SK-N-DZ (cell line): ENCODE measurements at places on chromosomes 6 and 20.

DNA sequence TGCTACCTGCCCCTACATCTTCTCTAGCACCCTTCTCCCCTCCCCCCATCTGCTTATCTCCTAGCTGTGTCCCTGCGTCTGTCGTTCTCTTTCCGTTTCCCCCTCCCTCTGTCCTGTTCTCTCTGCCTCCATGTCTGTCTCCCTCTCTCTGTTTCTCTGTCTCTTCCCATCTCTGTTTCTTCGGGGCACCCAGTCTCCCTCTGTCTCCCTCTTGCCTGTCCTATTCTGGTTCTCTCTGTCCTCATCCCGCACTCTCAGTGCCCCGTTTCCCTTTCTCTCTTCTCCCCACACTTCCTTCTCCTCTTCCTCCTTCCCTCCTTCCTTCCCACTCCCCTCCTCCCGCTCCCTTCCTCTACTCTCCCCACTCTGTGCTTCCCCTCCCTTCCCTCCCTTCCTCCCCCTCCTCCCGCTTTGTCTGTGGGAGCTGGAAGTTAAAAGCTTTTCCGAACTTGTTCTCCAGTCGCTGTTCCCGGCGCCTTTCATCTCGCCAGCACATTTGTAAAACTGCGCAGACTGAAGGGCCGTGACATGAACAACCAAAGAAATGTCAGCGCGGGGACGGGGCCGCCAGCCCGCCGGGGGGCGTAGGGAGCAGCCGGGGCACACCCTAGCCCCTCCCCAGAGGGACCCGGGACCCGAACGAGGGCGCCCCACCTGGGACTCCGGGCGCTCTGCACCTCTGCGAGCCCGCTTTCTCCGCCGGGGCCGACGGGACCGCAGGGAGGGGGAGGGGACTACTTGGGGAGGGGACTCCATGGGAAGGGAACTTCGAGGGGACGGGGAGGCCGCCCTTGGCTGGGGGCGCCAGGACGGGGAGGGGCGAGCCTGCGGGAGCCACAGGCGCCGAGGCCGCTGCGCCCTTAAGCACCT is 4.0 kb upstream of the CDH22 start:
- DNase-seq: peak; percentile 53

- DNase-seq: no peak
These were observed 9.8 kb upstream of the TXNDC5 start for GRCh38 chr6:7920425-7920824.

DNA sequence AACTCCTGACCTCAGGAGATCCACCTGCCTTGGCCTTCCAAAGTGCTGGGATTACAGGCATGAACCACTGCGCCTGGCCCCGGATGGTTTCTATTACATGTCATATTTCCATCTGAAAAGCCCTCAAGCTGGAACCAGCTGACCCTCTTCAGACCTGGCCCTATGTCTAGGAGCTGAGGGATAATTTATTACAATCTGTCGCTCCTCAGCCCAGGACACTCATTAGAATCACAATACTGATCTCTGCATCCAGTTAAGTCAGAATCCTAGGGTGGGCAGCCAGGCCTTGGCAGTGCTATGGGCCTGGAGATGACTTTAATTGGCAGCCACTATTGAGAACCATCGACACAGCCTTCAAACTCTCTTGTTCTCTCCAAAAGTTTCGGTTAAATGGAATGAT is 162.6 kb upstream of the SNX9 start:
- DNase-seq: no peak

DNA sequence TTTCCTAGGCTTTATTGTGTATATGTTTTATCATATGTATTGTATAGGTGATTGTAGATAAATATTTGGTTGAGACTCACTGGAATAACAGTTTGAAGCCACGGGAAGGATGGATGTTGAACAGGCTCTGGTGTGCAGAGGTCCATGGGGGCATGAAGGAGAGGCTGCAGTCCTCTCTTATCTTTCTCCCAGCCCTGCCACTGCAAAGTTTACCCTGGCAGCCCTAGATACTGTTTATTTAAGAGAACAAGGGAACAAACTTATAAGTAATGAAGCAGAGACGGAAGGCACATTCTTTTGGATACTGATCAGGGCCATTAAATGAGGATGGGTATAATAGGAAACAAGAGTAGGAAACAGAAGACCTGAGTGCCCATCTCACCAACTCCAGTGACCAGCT is 103.6 kb upstream of the SCGN start:
- DNase-seq: no peak

DNA sequence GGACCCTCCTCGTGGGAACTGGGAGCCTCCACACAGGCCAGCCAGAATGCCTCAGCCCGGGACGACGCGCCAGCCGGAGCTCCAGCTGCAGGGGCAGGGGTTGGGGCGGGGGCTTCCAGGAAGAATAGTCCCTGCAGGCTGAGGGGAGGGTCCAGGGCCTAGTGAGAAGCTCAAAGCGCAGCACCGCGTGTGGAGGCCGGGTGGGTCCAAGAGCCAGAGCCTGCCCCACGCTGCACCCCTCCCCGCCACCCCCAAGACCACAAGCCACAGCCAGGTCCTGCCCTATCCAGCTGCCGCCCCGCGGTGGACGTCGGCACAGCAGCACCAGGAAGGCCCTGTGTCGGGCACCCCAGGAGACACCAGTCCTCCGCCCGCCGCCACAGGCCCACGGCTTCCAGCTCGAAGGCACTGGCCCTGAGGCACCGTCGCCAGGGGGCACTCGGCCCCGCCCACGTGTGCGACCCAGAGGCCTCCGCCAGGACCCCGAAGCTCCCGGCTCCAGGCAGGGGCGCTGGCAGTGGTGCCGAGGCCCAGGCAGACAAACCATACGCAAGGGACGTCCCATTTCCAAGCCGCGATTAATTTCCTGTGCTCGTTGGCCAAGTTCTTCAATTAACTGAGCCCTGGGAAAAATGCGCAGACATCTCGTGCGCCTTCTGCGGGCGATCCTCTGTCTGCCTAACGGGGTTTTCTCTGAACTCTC is 19.5 kb downstream of the KCNQ2 start:
- DNase-seq: peak; percentile 65

DNA sequence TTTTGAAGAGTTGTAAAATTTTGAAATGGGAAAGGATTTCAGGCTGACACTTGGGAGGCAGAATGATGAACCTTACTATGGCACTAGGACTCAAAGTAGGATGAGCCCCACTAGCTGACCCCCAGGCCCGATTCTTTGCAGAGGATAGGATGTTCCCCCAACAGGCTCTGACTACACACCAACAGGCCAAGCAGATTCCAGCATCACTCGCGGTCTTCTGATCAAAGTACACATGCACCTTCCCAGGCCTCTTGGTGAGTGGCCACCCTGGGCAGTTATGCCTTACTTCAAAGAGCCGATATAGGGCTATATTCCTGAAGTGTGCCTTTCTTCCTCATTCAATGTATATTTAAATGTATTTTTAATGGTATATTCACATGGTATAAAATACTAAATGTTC is 117.6 kb upstream of the TMEM181 start:
- no peak for DNase-seq

- DNase-seq: no peak
These were observed 38.7 kb downstream of the NCR2 start for GRCh38 chr6:41373919-41374617.

- no peak for DNase-seq
These were observed 61.2 kb downstream of the ME1 start for GRCh38 chr6:83369692-83370091.

DNA sequence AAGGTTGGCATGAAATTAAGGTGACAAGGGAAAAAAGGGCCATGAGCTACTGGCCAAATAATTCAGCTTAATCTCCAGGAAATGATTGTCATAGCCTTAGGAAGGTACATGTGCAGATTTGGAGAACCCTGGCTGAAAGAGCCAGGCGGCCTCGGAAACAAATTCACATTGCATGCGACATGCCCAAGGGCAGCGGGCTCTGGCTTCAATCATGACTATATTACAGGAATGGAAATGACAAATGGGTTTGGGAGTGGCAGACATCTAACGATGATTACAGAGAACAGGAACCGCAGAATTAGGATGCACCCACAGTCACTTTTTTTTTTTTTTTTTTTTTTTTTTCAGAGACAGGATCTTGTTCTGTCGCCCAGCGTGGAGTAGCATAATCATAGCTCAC is 112.4 kb upstream of the SALL4 start:
- DNase-seq: peak; percentile 97

DNA sequence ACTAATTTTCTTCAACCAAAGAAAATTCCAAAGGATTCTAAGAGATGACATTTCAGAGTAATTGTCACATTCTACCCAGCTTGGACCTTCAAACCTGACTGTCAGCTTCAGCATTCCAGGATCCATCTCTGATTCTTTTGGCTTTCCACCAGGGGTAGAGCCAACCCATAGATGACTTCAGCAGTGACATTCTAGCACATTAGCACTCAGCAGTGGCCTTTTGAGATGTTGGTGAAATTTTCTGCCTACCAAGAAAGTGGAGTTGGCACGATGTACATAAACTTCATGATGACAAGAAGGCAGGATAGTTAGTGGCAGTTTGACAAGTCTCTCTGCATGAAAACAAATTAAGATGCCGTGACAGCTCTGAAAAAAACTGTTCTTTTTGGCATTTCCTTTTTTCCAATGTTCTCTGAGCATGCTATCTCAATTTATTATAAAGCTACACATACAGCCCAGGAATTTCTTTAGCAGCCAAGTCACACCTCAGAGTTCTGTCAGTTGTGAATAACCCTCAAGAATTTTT is 466.5 kb upstream of the RNF217 start:
- DNase-seq: no peak

GRCh38 chr6:150366118-150366778 is 2.6 kb upstream of the IYD start:
- DNase-seq: no peak

DNA sequence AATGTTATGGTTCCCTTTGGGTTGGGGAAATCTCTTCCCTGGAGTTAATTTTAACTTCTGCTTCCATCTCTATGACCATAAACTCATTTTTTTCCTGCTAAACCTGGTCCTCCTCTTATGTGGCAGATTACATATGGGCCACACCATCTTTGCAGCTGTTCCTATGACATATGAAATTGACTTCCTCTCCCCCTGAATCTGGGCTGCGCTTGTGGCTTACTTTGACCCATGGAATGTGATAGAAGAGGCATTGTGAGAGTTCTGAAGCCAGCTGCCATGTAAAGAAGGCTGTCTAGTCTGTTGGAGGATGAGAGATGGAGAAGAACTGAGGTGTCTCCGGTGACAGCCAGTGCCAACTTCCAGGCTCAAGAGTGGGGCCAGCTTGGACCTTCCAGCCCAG is 100.1 kb downstream of the CDC5L start:
- DNase-seq: no peak

DNA sequence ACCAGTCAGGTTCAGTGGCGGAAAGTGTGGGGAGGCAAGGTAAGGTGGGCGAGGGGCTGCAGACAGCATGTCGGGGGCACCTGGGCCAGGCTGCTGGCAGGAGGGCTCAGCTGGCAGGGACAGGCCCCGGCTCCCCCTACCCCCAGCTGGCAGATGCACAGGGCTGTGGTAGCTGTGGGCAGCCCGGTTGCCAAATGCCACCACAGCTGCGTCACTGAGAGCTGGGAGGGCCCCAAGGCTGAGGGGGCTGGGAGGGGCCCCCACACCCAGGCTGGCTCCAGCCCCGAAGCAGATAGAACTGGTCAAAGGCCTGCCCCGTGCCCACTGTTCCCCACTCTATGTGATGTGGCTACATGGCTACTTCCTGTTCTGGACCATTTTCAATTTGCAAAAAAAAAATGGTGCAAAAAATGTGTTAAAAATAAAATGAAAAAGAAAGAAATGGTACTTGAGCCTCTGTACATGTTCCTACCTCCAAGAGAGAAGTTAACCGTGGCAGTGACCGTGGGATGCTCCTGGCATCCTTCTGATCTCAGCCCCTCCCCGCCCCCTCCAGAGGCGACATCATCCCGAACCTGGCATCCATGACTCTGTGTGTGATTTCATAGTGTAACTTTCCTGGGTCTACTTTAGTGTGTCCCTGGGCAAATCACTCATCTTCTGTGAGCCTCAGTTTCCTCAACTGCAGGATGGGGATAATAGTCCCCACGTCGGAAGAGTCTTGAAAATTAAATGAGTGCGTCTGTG is 64.4 kb downstream of the UBE2V1 start:
- DNase-seq: no peak

DNA sequence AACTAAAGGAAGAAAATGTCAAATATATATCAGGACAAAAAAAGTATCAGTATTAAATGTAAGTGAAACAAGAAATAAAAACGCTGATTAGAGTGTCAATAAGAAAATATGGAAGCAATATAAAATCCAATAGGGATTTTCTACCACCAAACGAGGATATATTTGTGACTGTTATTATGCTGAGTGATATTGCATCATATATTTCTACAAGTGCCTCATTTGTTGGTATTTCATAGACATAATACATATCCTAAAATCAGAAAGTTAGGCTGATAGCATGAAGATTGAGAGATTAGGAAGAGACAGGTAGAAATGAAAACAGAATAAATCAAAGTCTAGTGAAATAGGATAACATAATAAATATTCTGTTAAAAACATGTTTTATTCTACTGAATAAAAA is 429.2 kb upstream of the IRAK1BP1 start:
- no peak for DNase-seq

GRCh38 chr6:145669627-145670034 is 65.7 kb downstream of the EPM2A start:
- DNase-seq: peak; percentile 17

DNA sequence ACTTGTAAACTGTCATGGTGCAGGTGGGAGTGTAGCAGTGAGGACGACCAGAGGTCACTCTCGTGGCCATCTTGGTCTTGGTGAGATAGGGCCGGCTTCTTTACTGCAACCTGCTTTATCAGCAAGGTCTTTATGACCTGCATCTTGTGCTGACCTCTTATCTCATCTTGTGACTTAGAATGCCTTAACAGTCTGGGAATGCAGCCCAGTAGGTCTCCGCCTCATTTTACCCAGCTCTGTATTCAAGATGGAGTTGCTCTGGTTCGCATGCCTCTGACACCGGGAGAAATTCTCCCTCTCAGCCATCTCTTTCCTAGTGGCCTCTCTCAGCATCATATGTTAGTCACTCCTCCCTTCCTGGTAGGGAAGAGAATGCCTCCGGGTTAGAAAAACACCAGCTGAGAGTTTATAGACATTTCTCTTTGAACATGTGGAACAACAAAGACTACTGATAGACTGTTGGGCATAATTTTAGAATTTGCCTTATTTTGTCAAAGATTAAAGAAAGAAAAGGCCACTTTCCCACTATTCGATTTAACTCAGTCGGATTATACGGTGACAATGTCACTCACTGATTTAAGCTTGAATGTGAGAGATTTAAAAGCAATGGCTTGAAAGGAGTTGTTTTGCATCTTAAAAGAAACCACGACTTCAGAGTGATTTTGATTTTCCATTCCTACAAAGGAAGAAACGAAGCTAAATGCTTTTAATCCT is 67.9 kb upstream of the SNX9 start:
- DNase-seq: no peak

DNA sequence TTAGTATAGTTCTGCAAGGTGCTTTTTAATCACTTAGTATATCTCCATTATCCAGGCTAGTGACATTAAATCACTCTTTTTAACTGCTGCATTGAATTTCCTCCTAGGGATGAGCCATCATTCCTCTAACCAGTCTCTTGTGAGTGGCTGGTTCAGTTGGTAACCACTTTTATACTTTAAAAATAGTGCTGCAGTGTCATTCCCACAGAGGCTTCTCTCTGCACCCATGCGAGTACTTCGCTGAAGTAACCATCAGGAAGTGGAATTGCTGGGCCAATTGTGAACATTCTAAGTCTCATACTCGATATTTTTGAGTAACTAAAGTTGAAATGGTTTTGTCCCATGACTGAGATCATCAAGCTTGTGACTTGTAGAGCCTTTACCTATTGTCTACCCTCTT is 2.1 kb downstream of the BTN3A2 start:
- DNase-seq: no peak

- DNase-seq: no peak
These were observed 26.1 kb downstream of the SPATA2 start for GRCh38 chr20:49889001-49889934.

GRCh38 chr20:19562426-19562825 is 195.6 kb upstream of the RIN2 start:
- no peak for DNase-seq
